ENCODE measurements at places on chromosomes 16 and 17.

DNA sequence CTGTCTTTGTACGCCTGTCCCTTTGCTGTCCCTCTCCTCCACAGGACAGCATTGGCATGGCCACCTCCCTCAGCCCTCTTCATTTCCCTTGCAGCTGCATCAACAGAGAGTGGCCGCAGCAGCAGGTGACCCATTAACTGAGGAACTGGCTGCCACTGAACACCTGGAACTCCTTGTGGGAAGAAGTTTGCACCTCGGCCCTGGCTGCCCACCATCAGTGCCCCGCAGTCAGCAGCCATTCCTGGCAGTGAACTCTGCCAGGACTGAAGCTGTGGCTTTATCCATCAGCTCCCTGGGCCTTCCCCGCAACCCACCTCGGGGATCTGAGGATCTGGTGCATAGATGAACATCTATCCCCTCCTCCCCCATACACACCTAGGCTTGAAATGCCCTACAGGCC is 13.1 kb upstream of the RNF135 start:
- no peak for DNase-seq

DNA sequence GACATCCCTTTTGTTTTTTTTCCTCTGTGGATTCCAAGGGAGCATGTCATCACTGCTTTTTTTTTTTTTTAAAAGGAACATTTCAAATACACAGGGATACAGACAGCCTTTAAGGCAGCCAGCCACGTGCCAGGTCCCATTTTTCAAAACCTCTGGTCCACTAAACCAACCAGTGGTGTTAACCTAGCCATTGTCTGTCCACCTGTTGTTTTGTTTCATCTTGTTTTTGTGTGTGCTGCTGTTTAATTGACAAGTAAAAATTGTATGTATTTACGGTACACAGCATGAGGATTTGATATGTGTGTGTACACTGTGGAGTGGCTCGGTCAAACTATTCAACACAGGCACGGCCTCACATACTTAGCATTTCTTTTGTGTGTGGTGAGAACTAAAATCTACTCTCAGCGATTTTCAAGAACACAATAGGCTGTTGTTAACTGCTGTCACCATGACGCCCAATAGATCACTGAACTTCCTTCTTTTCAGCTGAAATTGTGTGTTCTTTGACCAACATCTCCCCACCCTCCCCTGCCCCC is 19.2 kb downstream of the TMEM114 start:
- no peak for DNase-seq

DNA sequence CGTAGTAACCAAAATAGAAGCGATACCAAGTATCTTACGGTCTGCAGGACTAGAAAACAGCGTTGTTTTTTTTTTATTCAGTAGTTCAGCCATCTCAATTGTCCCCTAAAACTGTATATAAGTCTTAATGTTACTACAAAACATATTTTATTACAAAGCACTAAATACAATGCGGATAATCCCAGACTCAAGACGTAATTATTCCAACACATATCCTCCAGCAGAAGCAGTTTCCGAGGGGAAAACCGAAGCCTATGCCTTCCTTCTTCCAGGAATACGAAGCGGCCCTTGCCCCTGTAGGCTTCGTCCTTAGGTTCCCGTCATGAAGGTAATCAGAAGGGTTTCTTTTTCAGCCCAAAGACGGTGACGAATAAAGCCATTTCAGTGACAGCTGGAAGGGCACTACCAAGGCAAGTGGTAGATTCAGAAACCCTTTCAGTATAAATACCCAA is 2.3 kb downstream of the TMEM107 start:
- DNase-seq = no peak

- no peak for DNase-seq
Observed at GRCh38 chr17:77654850-77655249, 303.7 kb upstream of the TNRC6C start.

GRCh38 chr17:76997981-76998531 is 129.9 kb downstream of the MGAT5B start:
- DNase-seq = no peak

DNA sequence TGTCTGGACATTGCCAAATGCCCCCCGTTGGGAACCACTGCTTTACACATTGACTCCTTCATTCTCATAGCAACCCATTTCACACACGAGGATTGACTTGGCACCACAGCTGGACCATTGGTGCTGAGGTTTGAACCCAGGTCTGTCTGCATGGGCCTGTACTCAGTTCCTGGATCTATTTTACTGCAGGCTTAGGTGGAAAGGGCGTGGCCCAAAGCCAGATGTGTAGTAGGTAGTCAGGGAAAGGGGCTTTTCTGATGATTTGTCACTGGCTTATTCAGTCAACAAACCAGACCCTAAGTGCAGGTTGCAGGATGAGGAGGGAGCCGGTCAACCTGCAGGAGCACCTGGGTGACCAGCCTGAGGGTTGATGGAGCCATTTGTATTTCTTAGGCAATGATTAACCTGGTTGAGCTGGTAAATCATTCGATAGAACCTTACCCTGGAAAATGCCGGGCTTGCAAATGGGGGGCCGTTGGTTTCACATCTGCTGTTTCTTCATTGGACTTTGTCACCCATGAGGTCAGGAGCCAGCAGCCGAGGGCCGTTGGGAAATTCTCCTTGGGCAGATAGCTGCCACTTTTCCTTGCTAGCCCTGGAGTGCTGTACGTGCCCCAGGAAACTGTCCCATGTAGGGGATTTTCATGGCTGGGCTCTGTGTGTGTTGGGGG is 104.4 kb downstream of the CMIP start:
- no peak for DNase-seq

DNA sequence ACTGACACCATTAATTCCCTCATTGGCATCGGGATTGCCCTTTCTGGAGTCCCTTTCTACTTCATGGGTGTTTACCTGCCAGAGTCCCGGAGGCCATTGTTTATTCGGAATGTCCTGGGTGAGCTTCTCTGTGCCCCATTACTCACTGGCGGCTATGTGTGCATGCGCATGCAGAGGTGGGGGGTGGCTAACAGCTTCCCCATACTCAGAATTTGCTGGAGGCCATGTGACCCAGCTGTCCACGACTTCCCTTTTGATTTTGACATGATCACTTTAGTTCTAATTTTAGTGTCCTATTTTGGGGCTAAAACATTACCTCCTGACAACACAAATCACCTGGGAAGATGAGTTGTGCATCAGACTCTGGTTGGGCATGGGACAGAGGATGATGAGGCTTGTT is 14.1 kb downstream of the SLC7A6OS start:
- DNase-seq = no peak

GRCh38 chr17:6485646-6486412 is 41.6 kb downstream of the PIMREG start:
- no peak for DNase-seq

- no peak for DNase-seq
Observed at GRCh38 chr17:36590082-36590481, 1.6 kb upstream of the DHRS11 start.

DNA sequence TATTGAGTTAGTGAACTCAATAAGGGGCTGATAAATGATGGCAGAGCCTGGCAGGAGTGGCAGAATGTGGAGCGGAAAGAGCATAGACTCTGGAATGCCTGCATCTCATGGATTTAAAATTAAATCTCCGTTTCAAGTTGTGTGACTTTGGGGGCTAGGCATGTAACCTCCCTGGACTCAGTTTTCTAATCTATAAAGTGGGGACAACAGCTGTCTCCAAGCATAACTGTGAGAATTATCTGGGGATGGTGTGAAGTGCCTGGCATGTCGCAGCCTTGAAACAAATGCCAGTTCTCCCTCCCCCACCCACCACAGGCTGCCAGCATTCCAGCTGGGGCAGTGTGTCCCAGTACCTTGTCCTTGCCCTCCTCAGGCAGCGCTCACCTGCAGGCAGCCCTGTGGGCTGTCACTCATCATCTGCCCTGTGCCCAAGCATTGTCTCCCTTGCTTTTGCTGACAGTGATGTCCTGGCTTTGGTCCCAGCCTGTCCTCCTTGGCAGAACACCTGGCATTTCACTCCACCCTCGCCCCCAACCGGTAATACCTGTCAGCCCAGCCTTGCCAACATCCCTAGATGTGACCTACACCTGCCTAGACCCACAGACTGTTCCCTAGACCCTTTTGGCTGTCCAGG is 129.6 kb downstream of the MRM1 start:
- no peak for DNase-seq

- peak; percentile 23 for DNase-seq
Observed at GRCh38 chr17:32256012-32256700, 9.5 kb upstream of the RHBDL3 start.

- no peak for DNase-seq
Observed at GRCh38 chr17:68821860-68822696, 133.1 kb downstream of the ABCA8 start.

DNA sequence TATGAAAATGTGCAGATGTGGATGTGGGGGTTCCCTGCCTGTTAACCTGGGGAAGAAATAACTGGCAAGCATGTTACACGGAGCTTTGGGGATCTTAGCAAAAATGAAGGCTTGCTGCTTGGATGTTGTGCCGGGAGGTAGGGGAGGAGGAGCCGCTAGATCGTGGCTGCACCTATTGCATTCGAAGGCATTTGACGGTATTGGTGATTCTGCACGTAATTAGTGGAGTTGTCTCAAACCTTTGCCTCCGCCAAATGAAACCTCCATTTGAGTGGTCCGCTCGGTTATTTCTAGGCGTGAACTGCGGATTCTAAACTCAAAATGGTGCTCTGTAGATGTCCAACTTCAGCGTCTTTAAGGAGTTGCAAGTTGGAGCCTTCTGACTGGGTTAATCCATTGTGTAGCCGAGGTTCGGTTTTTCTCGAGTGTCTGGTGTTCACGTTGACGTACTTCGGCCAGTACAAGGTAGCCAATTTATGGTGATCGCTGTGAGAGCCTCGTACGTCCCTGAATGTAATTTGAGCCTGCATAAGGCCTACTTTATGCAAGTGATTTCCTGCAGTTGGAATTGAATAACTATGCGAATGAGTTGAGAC is 1.5 kb downstream of the TNRC6C start:
- no peak for DNase-seq

DNA sequence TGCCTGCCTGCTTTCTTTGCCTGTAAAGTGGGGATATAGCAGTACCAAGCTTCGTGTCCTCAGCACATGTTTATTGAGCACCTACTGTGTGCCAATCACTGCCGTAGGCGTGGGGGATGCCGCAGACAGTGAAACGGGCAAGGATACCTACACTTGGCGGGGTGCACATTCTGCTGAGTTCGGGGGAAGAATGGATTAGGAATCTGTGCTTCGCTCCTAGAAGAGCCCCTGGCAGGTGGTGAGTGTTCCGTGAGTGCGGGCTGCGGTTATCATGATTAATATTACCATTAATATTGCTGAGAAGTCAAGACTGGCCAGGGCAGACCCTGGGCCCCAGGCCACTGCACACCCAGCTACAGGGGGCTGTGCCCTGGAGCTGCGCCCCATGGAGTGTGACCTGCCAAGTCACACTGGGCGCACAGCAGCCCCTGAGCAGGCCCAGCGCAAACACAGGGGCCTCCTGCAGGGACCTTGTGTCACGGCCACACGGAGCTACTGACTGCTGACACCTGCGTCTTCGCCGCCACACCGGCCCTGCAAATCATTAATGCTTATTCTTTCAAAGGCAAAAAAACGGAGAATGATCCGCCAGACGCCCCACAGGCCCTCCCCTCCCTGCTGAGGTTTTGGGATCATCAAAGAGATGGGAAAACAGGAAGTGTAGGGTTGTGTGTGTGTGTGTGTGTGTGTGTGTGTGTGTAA is 213.4 kb upstream of the GSE1 start:
- DNase-seq = no peak

DNA sequence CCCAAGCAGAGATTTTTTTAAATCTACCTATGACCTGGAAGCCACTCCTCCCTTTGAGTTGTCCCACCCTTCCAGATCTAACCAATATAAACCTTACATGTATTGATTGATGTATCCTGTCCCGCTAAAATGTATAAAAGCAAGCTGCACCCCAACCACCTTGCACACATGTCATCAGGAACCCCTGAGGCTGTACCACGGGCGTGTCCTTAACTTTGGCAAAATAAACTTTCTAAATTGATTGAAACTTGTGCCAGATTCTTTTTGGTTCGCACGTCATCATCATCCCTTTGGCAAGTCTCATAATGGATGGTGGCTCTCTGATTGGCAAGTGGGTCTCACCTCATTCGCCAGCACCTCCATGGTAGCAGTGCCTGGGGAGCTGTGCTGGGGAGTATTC is 60.2 kb downstream of the CNGB1 start:
- no peak for DNase-seq

DNA sequence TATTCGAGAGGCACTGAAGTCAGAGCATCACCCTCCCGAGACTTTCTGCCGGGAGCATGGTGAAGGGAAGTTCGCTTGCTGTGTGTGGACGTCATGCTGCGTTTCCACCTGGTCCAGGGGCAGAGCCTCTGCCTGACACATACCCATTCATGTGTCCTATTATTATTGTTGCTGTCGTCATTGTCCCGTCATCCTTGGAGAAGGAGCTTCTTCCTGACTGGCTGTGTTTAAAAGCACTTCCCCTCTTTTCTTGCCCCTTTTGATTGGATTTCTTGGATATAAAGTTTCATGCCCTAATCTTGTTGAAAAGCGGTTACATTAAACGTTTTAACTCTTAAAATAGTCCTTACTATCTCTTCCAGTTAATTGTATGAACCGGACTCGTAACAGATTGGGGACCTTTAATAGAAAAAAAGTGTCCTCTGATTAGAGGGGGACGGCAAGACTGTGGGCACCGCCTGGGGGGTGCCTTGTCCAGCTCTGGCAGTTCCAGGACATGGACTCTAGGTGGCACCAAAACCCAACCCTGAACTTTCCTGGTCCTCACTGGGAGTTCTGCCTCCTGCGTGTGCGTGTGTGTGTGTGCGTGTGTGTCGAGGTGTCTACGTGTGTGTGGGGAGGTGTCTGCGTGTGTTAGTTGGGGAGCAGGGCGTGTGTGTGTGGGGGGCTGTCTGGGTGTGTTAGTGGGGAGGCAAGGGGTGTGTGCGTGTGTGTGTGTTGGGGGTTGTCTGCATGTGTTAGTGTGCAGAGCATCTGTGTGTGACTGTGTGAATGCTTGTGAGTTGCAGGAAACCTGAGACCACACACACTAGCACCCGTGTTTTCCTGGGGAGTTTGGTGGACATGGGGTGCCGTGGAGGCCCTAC is 133.3 kb upstream of the CIBAR2 start:
- DNase-seq = peak; percentile 31

- no peak for DNase-seq
Observed at GRCh38 chr17:48624544-48625494, 1.3 kb downstream of the HOXB9 start.

DNA sequence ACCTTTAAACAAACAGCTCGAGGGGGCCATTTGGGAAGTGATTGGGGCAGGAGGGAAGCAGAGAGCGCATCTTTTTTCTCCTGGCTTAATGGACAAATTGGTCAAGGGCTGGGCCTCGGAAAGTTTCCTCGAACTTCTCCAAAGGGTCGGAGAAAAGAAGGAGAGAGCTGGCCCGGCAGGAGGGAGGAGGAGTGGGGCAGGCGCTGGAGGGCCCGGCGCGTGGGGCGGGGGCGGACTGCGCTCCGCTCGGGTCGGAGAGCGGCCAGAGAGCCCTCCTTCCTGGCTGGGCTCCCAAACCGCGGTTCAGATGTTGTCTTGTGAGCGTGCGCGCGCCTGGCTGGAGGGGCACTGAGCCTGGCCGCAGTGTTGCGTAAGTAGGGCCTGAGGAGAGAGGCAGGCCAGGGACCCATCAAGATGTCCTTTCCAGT is 1.2 kb downstream of the MMP2 start:
- no peak for DNase-seq

GRCh38 chr16:4316864-4317531 is 1.1 kb downstream of the GLIS2 start:
- DNase-seq = no peak

- DNase-seq = no peak
Observed at GRCh38 chr17:56616239-56616638, 22.7 kb downstream of the NOG start.

- no peak for DNase-seq
Observed at GRCh38 chr16:49528866-49529288, 155.3 kb downstream of the C16orf78 start.
